ENCODE measurements at places on chromosomes 13 and 19.

DNA sequence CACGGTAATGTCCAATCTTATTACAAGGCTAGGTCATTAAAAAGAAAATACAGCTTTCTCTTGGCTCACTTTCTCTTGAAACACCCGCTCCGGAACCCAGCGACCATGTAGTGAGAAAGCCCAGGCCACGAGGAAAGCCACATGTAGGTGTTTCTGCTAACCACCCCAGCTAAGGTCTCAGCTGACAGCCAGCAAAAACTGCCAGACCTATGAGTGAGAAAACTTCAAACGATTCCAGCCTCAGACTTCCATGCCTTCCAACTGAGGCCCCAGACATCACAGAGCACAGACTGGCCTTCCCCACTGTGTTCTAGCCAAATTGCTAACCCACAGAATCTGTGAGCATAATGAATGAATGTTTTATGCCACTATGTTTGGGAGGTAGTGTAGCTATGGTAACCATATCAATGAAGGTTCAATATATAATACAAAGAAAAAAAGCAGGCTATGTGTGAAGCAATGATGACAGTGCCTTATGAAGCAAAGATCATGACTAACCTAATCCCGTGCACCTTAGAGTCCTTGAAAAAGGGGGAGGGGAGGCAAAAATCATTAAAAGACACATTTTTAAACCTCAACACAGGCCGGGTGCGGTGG, 11.9 kb upstream of the TPTE2 start:
- no peak for DNase-seq

- DNase-seq = no peak
These were observed 534 bp upstream of the GEMIN7 start for GRCh38 chr19:45078390-45079062.

- no peak for DNase-seq
These were observed 7.2 kb downstream of the IQCN start for GRCh38 chr19:18266771-18267686.

GRCh38 chr13:51047434-51048165, 63.5 kb downstream of the C13orf42 start:
- no peak for DNase-seq

DNA sequence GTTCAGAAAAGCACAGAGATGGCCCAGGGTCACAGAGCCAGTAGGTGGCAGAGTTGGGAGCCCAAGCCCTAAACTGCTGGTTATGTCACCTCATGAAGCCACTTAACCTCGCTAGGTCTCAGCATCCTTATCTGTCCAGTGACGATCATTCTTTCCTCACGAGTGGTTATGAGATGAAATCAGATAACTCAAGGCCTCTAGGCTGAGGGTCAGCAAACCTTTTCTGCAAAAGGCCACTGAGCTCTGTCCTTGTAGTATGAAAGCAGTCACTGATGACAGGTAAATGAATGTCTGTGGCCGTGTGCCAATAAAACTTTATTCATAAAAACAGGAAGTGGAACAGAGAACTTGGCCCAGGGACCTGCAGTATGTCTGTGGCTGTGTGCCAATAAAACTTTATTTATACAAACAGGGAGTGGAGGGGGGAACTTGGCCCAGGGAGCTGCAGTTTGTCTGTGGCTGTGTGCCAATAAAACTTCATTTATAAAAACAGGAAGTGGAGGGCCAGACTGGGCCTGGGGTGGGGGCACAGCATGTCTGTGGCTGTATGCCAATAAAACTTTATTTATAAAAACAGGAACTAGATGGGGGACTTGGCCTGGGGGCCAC, 71.2 kb downstream of the GNG7 start:
- DNase-seq = peak; percentile 46

DNA sequence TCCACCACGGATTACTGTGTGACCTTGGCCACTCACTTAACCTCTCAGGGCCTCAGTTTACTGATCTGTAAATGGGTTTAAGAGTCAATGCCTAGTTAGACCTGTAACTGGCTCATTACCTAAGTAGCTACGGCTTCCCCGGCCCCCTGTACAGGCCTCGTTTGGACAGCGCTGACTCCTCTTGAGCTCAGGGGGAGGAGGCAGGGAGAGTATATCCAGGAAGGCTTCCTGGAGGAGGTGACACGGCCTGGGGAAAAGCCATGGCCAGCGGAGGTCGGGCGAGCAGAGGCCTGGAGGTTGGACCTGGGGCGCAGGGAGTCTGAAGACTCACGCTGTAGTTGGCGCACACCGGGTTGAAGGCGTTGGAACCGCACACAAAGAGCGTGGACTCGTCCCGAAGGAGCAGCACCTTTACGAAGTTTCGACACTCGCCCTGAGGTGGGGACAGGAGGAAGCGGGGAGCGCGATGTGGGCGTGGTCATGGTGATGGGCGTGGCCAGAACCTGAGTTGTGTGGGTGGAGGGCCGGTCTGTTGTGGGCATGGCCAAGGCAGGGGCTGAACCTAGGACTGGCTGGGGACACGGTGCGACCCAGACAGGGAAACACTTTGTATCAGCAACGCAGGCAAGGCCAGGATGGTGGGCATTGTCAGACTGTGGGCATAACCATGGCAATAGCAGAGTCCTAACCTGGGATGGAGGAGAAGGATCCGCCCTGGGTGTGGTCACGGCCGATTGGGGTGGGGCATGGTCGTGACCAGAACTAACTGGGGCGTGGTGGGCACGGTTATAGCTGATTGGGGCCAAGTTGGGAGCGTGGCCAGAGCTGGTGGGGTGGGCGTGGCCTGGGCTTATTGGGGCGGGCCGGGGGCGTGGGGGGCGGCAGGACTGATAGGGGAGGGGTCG, 3.6 kb downstream of the SEMA6B start:
- DNase-seq = no peak

DNA sequence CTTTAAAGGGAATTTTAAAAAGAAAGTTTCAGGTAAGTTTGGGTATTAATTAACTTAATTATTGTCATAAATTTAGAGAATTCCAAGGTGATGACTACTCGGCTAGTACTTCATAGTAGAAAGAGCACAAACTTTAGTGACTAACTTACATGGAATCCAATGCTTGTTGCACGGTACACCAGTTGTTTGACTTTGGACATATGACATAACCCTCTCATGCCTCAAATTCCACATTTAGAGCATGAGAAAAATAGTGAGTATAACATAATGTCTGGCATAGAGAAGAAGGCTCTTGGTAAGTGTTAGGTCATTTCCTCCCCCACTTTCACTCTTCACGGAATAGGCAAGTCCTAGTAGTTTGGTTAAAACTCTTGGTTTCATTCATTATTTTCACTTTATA, 1249.4 kb upstream of the SLC10A2 start:
- DNase-seq = peak; percentile 86

DNA sequence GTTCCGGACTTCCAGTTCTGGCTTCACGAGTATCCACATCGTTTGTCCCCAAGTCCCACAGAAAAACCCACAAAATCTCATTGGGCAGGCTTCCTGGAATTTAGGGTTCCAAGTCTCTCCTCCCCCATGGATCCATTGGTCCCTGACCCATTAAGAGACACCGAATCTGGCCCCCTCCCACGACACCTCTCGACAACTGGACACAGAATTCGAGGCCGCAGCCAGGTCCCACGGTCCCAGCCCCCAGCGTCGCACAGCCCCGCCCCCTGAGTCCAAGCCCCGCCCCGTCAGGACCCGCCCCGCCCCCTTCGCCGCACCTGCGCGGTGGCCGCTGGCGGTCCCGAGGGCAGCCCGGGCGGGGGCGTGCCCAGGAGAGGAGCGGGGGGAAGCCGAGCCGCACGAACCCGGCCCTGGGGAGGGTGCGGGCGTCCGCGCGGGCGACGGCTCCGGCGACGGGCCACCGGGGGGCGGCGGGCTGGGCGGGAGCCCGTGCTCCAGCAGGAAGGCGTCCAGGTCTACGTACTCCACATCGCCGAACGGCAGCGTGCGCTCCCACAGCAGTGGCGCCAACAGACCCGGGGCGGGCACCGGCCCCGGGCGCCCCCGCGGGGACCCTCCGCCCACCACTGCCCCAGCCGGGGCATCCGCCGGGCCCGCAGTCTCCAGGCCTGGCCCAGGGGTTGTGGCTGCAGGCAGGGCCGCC, 1.8 kb downstream of the DBP start:
- DNase-seq = no peak

DNA sequence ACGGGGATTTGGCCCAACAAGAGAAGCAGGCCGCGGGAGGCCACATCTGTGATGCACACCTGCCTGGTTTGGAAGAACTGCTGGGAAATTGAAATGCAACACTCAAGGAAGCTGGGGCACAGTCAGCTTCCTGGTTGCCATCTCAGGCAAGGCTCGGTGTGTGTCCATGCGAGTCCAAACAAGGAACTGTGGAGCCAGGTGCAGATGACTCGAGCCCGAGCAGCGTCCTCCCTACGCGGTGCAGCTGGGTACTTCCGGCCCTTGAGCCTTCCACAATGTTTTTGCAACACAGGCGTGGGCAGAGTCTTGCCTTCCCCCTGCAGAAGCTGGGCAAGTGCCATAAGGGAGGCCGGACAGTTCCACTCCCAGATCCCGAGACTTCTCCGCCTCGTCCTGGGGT, 94.6 kb downstream of the CRYL1 start:
- no peak for DNase-seq

- DNase-seq = no peak
These were observed 881 bp downstream of the GEMIN7 start for GRCh38 chr19:45079911-45080370.

Data from fibroblast of mammary gland (primary cell).